ENCODE measurements at places on chromosomes 12 and 14.

GRCh38 chr14:51862176-51862796 is 1.9 kb downstream of the GNG2 start:
- DNase-seq: no peak

GRCh38 chr14:102028733-102029132 is 58.1 kb downstream of the HSP90AA1 start:
- DNase-seq: no peak

- DNase-seq: no peak
Observed at GRCh38 chr12:121580959-121581685, at the start of gene KDM2B. TSS of gene KDM2B (minus strand) at chr12:121581023. CDS start at chr12:121580911, 112 bp downstream.

GRCh38 chr12:29414368-29414767 is 33.4 kb upstream of the ERGIC2 start:
- DNase-seq: no peak

GRCh38 chr12:50918584-50919316 is 33.6 kb upstream of the HIGD1C start:
- no peak for DNase-seq

DNA sequence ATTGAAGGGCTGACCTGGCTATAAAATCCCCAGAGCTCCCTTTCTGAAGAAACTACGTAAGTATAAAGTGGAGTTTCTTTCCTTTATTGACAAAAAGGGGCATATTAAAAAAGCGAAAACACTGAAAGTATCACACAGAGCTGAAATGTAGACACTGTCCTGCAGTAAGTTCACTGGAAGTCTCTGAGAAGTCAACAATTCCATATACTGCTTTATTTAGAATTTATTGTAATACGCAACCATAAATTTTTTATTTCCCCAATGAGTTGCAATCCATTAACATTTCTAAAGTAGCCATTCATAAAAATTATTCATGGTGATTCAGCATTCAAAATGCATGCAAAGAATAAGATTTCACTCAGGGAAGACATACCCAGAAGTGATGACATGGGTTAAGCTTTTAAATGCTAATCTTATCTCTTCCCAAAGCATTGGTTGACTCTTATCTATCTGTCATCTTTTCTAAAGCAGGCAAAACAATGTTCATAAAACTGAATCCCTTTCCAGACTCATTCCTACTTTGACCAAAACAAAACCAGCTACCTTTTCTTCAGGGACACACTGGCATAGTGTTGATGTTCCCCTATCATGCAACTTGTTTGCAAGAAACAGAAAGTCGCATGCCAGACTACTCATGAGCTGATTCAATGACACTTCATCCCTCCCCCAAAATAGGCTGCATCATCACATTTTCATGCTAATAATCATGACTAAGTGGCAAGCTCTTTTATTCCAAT is 17.3 kb downstream of the KITLG start:
- DNase-seq: no peak

GRCh38 chr12:82314406-82314892 is 43.7 kb downstream of the CCDC59 start:
- DNase-seq: no peak

GRCh38 chr12:53552361-53553327 is 45.4 kb upstream of the NPFF start:
- no peak for DNase-seq

- DNase-seq: no peak
Observed at GRCh38 chr12:127339065-127339464, 927.9 kb upstream of the TMEM132C start.

DNA sequence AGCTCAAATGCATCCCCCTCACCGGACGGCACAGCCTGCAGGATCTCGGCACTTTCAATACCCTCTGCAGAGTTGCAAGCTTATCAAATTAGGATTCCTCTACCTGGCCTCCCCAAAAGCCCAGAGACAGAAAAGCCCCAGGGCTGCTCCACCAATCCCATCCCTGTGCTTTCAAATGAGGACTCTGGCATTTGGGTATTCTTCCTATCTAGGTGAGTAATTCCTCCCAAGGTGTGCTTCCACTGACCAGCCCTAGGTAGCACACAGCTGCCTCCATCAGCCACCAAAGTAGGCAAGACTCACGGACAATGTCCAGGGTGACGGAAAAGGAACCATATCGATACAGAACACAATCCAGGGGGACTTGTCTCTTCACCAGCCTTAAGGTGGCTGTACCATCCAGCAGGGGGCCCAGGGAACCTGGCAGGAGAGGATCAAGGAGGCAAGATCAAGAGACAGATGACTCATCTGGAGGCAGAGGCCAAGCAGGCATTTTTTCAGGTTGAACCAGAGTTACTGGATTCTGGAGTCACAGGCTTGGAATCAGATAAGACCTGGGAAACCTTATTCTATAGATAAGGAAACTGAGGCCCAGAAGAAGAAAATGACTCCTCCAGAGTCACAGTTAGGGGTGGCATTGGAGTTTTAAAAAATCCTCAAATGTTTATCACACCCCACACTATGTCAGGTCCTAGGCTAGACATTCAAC is 9.9 kb downstream of the PMEL start:
- DNase-seq: no peak

GRCh38 chr14:76793956-76794355 is 18.7 kb downstream of the ANGEL1 start:
- no peak for DNase-seq

DNA sequence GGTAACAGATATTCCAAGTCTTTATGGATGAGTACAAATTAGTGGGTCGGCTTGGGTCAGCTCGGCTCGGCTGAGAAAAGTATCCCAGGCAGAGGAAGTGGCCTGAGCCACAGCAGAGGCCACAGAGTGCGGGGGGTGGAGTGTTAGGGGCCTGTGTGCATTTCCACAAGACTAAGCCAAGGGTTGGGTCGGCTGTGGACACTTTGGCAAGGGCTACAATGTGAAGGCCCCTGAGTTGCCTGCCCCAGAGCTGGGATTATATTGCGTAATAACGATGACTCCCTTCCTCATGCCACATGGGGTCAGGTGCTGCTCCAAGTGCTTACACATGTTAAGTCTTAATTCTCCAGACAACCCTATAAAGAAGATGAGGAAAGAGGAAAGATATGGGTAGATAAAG is 11.4 kb downstream of the EVL start:
- no peak for DNase-seq

GRCh38 chr14:89228921-89229639 is 188.0 kb downstream of the FOXN3 start:
- no peak for DNase-seq

GRCh38 chr12:95993907-95994306 is 2.2 kb downstream of the HAL start:
- DNase-seq: no peak

- no peak for DNase-seq
Observed at GRCh38 chr12:90978117-90978770, 23.3 kb upstream of the CCER1 start.

DNA sequence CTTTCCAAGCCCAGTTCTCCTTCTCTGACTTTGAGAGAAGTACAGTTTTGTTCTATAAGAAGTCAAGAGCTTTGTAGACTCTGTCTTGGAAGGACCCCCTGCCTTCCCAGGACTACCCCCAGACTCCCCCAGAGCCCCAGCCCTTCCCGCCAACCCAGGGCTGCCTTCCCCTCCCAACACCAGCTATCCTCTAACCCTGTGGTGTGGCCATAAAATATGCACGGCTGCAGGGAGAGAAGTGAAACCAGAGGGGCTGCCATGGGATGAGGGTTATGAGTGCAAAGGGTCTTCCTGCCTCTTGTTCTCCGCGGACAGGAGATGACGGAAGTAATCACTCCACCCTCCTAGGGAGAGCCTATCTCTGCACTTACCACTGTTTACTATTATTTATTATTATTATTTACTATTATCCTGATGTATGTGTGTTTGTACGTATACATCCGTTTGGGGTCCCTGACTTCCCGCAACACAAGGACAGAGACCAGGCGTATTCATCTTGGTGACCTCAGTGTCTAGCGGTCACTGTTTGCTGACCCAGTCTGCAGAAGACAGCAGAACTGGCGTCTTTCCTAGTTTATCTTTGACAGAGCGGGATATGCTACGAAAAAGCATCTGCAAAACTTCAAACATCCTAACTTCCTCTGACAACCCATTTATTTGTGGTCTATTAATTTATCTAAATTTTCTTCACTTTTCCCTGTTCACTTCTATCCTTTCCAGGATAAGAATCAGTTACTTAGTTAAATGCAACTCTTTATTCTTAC is 3.5 kb upstream of the SCNN1A start:
- DNase-seq: no peak

Data from activated T-cell treated with anti-CD3 and anti-CD28 coated beads for 4 hours (primary cell).